SK-N-SH treated with all-trans-retinoic acid at 6 μM for 48 hours (cell line): ENCODE measurements at places on chromosomes 6 and 20.

GRCh38 chr6:25007269-25007699 is 71.5 kb upstream of the RIPOR2 start:
- ATAC-seq: no peak

GRCh38 chr6:18284261-18284660 is 19.9 kb upstream of the DEK start:
- no peak for ATAC-seq

- no peak for ATAC-seq
Observed at GRCh38 chr6:97689078-97689754, 406.2 kb upstream of the MMS22L start.

DNA sequence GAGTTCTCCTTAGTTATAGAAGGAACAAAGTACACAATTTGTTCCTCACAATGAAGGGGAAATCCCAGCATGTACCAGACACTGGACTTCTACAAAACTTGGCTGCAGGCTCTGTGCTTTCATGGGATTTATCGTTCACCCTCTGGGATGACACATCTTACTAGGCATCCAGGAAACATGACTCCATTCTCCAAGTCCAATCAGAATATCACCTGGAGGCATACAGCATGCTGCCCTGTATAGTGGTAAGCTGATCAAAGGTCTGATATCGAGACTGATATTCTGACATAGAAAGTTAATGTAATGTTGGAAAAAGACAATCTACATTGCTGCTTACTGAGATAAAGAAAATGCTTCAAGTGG is 6.7 kb downstream of the RWDD2A start:
- ATAC-seq: peak; percentile 86

GRCh38 chr6:795046-795685 is 102.2 kb upstream of the EXOC2 start:
- no peak for ATAC-seq

DNA sequence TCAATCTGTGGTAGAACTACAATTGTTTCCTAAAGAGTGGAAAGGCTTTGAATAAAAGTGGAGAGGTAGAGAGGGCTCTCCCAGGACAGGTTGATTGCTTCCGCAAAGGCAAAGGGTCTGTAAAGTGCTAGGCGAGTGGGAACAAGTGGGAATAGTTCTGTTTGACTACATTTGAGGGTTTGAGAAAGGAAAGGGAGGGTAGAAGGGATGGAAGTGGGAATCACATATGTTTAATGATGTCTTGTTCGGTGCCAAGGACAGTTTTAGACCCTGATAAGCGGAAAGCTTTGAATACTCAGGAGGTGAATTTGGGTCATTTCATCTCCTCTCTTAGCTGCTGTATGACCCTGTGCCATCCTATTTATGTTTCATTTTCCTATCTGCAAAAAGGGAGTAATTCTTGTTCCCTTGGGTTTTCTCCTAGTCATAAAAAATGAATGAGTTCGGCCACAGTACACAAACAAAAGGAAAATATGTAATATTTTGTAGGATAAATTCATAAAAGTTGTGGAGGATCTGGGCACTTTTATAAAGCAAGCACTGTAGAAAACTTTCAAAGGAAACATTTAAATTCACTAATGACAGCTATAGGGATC is 1.7 kb upstream of the PIM1 start:
- no peak for ATAC-seq

- no peak for ATAC-seq
Observed at GRCh38 chr6:145561095-145562072, 173.9 kb downstream of the EPM2A start.

DNA sequence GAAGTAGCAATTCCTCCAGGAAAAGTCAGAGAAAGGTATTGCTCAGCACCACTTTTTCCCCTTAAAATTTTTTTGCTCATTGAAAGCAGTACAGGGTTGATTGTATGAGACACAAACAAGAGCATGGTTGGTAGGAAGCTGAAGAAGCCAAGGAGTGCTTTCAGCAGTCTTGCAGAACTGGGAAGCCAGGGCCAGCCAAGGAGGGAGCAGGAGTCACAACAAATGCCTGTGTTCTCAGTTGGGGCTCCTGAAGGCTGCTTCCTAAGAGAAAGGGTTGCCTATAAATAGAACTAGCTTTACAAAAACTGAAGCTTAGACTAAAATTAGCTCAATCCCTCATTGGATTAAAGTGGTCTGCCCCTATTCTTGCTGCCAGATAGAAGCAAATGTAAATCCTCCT is 3.3 kb upstream of the THEMIS start:
- ATAC-seq: no peak

- ATAC-seq: no peak
Observed at GRCh38 chr20:20752712-20753111, 40.3 kb upstream of the RALGAPA2 start.

GRCh38 chr6:63525186-63525878 is 46.9 kb upstream of the LOC128125822 start:
- no peak for ATAC-seq

DNA sequence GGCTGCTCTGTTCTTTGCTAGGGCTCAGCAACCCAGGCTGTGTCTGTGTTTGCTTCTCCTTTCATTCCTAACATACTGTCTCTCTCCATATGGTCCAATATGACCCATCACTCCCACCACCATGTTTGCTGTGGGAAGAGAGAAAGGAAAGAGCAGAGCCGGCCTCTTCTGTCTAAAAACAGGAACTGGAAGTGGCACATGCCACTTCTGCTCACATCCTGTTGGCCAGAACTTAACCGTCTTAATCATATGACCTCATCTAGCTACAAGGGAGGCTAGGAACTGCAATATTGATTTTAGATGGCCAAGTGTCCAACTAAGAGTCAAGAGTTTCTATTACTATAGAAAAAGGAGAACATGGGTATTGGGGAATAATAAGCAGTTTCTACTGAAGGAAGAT is 212.5 kb upstream of the CHD6 start:
- no peak for ATAC-seq

- no peak for ATAC-seq
Observed at GRCh38 chr6:25454136-25454535, 175.0 kb downstream of the CARMIL1 start.

GRCh38 chr6:43188426-43188825 is 6.4 kb downstream of the CUL9 start:
- ATAC-seq: no peak

GRCh38 chr6:116564311-116564710 is 7.0 kb upstream of the RWDD1 start:
- ATAC-seq: peak; percentile 37; the same call in 2 of the 3 replicates

DNA sequence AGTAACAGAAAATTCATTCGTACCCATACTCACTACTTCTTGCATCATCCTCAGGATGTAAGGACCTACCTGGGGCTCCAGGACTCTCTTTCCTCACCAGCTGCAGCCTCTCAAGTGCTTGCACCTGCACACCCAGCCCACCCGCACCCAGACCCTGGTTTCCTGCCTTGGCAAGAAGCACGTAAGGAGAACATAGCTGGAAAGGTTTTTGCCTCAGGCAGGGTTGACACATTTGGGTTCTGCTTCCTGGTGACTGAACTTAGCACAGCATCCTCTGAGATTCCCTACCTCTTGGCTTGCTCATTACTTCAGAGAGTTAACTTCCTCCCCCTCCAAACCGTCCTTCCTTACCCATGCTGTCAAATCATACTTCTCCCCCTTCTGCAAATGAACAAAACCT is 556.9 kb downstream of the CD83 start:
- no peak for ATAC-seq

GRCh38 chr6:152087096-152087495 is 279.6 kb downstream of the ESR1 start:
- ATAC-seq: no peak
